ENCODE measurements at places on chromosomes 2 and 18. TPM values are rescaled to one million over a fixed set of nuclear protein-coding genes. Genes with fewer than 3 reads are reported as not detected.

GRCh38 chr2:215777465-215778044, 235.8 kb downstream of the MREG start:
- no peaks in the 10 kb centered on the region for H3K4me1 ChIP-seq
- H3K27me3 ChIP-seq, result no peaks in the 10 kb centered on the region
- H3K4me3 ChIP-seq, result no peak overlapping the region
- no peak overlapping the region for H3K27ac ChIP-seq

The NT5DC4 gene
- not detected for polyA plus RNA-seq

The MAPRE2 gene
- 13.0 TPM for polyA plus RNA-seq

The SATB2 gene
- polyA plus RNA-seq, result 2.1 TPM

DNA sequence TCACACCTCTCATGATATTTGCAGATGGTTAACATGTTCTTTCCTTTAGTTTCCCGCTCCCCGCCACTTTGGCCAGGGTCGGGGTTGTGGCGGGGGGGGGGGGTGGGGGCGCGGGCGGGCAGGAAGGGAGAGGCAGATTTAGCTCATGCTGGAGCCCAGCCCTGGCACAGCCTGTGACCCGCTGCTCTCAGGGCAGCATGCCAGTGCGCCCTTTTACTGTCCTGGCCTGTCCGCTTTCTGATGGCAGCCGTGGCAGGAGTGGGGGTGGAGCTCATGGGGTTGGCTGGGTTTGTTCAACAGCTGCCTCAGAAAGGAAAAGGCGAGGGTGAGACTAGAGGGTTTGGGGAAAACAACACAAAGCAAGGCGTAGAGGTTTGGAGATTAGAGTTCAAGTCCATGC, 56.1 kb downstream of the TNP1 start:
- DNase-seq, result no peak
- H3K27me3 ChIP-seq, result no peaks in the 10 kb centered on the region
- H3K4me3 ChIP-seq, result no peak overlapping the region
- no peak overlapping the region for H3K27ac ChIP-seq
- H3K36me3 ChIP-seq, result no peaks in the 10 kb centered on the region
- no peaks in the 10 kb centered on the region for H3K4me1 ChIP-seq

Measured in pancreas (tissue), 10 donors.